Caco-2 (cell line): ENCODE measurements at places on chromosomes 2 and 18.

DNA sequence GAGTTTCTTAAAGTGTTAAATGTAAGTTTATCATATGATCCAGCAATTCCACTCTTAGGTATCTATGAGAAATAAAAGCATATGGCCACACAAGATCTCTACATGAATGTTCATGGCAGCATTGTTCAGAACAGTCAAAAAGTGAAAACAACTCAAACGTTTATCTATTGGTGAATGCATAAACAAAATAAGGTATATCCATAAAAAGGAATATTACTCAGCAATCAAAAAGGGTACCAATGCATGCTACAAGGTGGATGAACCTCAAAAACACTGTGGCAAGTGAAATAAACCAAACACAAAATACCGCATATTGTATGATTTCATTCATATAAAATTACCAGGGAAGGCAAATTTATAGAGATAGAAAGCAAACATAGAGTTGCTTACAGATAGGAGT lies 337.6 kb downstream of the PIK3C3 start:
- no peak for DNase-seq

GRCh38 chr2:150977296-150977695 lies 284.4 kb downstream of the RBM43 start:
- peak; percentile 5 for DNase-seq

GRCh38 chr2:108968619-108969018 lies 20.4 kb downstream of the EDAR start:
- peak; percentile 40 for DNase-seq

DNA sequence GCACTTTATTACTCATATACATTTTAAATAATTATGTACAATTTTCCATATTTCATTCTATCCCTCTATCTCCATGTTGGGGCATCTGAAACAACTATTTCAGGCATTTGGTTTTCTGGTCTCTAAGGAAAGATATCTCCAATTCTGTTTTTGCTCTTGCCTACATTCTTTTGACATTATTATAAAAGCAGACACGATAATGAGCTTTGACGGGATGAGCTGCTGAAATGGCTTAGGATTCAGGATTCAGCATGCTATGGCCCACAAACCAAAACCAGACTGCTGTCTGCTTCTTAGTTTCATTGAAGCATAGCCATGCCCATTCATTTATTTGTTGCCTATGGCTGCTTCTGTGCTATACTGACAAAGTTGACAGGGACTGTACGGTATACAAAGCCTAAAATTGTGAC lies 42.7 kb upstream of the GLS start:
- no peak for DNase-seq

DNA sequence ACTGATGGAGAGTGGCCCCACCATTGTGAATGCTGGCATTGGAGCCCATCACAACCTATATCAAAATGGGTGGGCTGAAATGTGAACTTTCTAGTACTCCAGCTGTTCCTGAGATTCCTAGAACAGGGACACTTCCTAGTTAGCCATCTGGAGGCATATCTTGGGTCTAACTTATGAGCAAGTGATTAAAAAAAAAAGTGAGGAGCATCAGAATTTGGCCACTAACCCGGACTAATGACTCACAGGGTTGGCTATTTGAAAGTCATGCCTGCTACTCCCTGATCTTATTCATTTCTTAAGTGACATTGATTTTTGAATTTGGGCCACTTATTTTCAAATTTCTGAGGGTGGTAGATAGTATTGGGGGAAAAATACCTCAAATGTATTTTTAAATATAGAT lies 216.6 kb downstream of the HRH4 start:
- no peak for DNase-seq

- DNase-seq: no peak
Measured at GRCh38 chr2:142892715-142893114, 15.3 kb downstream of the KYNU start.

GRCh38 chr2:3641841-3642421 lies 16.1 kb upstream of the ALLC start:
- no peak for DNase-seq

GRCh38 chr18:12283256-12283655 lies 24.8 kb upstream of the TUBB6 start:
- no peak for DNase-seq

GRCh38 chr2:132430895-132431294 lies 14.3 kb downstream of the GPR39 start:
- DNase-seq: no peak

DNA sequence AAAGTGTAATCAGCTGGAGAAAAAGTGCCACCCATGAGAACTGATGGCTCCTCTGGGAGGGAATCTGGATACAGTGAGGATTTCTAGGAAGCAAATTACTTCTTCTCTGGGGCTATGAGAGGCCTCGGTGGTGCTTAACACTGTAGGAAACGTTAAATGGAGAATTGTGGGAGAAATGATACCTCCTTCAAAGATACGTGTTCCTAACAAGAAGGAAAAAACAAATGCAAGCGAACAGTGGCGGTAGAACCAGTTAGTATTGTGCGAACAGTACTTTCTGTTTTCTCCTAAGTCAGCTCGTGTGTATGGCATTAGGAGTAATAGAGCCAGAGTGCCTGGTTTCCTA lies 587 bp upstream of the MTIF2 start:
- DNase-seq: no peak

GRCh38 chr2:8541223-8541622 lies 140.6 kb upstream of the ID2 start:
- no peak for DNase-seq

DNA sequence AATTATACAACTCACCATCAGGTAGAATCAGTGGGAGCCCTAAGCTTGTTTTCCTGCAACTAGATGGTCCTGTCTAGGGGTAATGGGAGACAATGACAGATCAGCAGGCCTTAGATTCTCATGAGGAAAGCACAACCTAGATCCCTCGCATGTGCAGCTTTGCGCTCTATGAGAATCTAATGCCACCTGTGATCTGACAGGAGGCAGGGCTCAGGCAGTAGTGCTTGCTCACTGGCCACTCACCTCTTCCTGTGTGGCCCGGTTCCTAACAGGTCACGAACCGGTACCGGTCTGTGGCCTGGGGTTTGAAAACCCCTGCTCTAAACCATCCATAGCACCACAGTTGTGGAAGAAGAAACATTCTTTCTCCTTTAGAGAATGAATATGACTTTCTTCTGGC lies 242.8 kb upstream of the CXCR4 start:
- DNase-seq: no peak

DNA sequence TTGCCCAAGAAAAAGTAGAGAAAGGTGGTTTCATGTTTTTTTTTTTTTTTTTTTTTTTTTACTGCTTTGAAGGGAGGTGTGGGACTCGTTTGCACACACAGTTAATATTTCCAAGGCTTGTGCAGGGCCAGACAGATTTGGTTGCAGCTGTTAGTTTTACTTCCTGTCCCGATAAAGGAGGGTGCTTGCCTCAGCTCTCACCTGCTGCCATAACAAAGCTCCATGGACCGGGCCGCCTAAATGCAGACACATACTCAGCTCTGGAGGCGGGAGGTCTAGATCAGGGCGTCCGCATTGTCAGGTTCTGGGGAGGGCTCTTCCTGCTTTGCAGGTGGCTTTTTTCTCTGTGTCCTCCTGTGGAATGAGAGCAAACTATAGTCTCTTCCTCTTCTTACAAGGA lies 69.9 kb downstream of the ODC1 start:
- no peak for DNase-seq

- peak; percentile 51 for DNase-seq
Measured at GRCh38 chr18:44651478-44651877, 29.2 kb upstream of the SETBP1 start.

DNA sequence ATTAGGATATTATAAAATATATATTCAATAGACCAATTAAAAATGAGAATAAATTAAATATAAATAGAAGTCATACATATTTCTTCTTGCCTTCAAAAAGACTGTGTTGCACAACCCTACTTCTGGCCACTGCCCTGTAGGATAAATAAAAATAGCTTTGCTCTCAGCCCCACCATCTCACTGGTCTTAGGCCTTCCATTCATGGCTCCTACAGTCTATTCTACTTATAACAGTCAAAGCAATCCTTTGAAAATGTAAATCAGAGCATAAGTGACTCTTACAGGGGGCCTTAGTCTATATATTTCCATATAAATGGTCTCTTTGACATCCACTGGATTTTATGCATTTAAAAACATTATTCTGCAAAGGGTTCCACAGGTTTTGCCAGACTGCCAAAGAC lies 72.9 kb downstream of the KLF7 start:
- no peak for DNase-seq

- DNase-seq: no peak
Measured at GRCh38 chr2:136189221-136189782, 71.4 kb upstream of the CXCR4 start.
